ENCODE measurements at places on chromosomes 2 and 18. TPM values are rescaled to one million over a fixed set of nuclear protein-coding genes. Genes with fewer than 3 reads are reported as not detected.

The ANKRD12 gene
- total RNA-seq = 34.0 TPM

GRCh38 chr2:28624793-28625701 is 126.6 kb upstream of the PPP1CB start:
- no peak for DNase-seq
- H3K36me3 ChIP-seq = no peaks in the 10 kb centered on the region
- peak overlapping the region; percentile 98 for H3K27ac ChIP-seq

DNA sequence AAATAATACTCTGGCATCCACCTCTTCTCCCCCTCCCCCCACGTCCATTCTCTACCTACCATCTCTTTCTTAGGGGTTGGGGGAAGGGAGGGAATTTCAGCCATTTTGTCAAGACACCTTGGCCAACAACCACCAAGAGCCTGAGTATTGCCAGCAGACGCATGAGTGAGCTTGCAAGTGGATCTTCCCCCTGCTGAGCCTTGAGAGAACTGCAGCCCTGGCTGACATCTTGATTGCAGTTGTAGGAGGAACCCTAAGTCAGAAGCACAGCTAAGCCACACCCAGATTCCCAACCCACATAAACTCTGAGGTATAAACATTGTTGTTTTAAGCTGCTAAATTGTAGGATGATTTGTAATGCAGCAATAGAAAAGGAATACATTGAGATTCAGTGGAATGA is 165.6 kb downstream of the TMEFF2 start:
- no peaks in the 10 kb centered on the region for H3K36me3 ChIP-seq
- no peak for DNase-seq
- no peaks in the 10 kb centered on the region for H3K4me1 ChIP-seq
- H3K4me3 ChIP-seq = no peak overlapping the region
- no peaks in the 10 kb centered on the region for H3K27me3 ChIP-seq
- H3K27ac ChIP-seq = no peak overlapping the region

DNA sequence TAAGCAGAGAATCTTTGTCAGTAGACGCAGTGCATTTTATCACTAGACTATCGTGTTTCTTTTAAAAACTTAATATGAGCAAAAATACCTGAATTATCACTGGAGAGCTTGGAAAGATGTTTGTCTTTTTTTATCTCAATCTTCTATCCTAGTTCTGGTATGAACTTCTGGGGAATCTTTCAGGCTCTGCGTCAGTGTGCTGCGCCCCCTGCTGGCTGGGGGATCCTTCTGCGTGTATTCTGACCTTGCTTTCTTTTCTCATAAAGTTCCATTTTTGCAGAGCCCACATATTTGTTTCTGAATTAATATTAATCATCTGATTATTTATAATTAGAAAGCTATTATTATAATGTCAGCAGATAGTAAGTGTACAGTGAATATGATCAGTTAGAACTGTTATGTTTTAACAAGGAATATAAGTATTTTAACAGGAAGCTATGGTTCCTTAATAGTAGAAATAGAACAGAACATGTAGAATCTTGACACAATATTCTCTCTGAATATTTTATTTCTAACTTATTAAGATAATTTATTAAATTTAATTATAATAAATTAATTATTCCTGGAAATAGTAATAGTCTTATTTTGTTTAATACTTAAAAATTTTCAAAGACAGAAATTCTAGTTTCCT is 945.0 kb upstream of the CRIM1 start:
- no peak for DNase-seq
- H3K27me3 ChIP-seq = peaks cover 18% of the 10 kb centered on the region
- H3K4me3 ChIP-seq = no peak overlapping the region
- H3K4me1 ChIP-seq = no peaks in the 10 kb centered on the region
- H3K27ac ChIP-seq = no peak overlapping the region
- H3K36me3 ChIP-seq = no peaks in the 10 kb centered on the region

The RSAD2 gene
- not detected for total RNA-seq

The GPR39 gene
- total RNA-seq = not detected

The TEKT4 gene
- not detected for total RNA-seq

The DLX2 gene
- 5.7 TPM for total RNA-seq

The SCG2 gene
- 82.1 TPM for total RNA-seq

DNA sequence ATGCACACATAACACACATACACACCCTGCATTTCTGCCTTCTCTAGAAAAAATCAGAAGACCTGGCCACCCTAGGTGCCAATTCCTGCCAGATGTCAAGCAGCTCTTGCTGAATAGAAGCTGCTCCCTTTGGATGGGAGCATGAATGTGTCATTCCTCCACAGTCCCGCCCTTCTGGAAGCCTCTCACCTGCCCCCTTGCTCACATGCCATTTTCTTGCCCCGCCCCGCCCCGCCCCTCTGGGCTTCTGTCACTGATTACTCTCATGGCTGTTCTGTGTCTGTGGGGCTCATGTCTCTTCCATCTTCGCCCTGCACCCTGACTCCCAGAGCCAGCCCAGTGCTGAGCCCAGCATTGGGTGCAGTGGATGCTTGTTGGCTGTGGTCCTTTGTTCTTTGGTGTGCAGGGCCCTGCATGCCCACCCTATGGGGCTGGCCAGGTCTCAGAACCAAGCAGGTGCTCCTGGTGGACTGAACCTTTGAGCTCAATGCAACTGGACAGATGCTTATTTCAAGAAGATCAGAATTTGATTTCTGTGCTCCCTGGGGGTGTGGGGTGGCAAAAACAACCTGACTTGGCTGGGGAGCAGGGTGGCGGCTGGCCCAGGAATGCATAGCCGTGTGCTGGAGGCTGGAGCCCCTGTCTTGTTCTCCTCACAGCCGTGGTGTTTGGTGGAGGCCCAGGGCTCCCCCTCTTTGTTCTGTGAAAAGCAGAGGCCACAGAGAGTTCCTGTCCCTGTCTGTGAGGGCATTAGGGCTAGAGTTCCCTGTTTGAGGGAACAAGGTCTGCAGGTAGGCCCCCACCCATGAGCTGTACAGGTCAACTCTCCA is 140.6 kb upstream of the GLI2 start:
- DNase-seq = peak; percentile 46
- H3K36me3 ChIP-seq = no peaks in the 10 kb centered on the region
- H3K4me3 ChIP-seq = no peak overlapping the region
- H3K27ac ChIP-seq = no peak overlapping the region
- H3K27me3 ChIP-seq = peaks cover 12% of the 10 kb centered on the region
- H3K4me1 ChIP-seq = peaks cover 24% of the 10 kb centered on the region

DNA sequence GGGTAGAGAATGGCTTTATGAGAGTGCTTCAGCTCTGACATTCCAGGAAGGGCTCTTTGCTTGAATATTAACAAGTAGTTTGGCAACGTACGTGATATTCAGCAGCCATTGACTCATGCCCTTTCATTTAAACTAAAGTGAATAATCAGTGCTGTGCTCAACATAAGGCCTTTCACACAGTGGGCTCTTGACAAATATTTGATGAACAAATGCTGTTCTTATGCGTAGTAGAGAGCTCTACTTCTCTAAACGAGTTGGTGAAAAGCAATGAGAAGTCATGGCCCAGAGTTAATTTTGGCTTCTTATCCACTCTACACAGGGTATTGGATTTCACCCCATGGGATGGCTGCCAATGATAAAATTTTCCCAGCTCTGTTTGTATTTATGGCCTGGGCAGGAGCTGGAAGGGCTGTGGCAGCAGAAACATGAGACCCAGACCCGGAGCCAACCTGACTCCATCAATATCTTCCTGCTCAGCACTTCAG is 338.9 kb downstream of the CCDC85A start:
- peak overlapping the region; percentile 58 for H3K27ac ChIP-seq
- H3K4me1 ChIP-seq = peaks cover 13% of the 10 kb centered on the region
- H3K36me3 ChIP-seq = no peaks in the 10 kb centered on the region
- no peak for DNase-seq

DNA sequence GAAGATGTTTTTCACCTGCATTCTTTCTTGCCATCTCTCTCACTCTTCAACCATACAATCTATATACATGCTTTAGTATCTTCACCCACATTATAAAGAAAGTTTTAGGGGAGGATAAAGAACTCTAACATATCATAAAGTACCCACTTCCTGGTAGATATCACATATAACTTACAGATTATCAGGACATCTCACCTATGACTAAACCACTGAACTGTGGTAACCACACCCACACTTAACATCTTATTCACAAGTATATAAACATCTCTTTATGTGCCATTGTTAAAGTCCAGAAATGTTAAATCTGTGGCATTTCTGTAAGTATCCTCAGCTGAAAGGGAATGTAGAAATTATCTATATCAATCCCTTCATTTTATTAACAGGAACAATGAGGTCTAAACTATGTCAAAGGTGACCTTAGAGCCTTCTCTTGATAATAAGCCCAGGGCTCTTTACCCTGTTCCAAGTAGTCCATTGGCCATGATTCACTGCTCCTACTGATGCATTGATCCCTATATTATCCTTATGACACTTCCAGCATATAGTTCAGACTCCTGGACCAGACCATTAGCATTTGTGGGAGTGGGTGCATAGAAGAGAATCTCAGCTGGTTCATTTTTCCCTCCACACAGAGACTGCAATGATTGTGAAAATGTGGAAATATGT is 182.4 kb downstream of the SUCLG1 start:
- no peak overlapping the region for H3K4me3 ChIP-seq
- peaks cover 8% of the 10 kb centered on the region for H3K27me3 ChIP-seq
- no peaks in the 10 kb centered on the region for H3K4me1 ChIP-seq
- H3K36me3 ChIP-seq = no peaks in the 10 kb centered on the region
- no peak for DNase-seq

The BOK gene
- total RNA-seq = 28.5 TPM

- no peak overlapping the region for H3K27ac ChIP-seq
- H3K4me3 ChIP-seq = no peak overlapping the region
- DNase-seq = no peak
- peaks cover 5% of the 10 kb centered on the region for H3K27me3 ChIP-seq
- H3K36me3 ChIP-seq = no peaks in the 10 kb centered on the region
These were observed 23.9 kb upstream of the SLC66A3 start for GRCh38 chr2:11131166-11131920.

The C2orf80 gene
- not detected for total RNA-seq

Measured in chondrocyte (in vitro differentiated cells).